ENCODE measurements at places on chromosomes 13 and 19. TPM values are rescaled to one million over a fixed set of nuclear protein-coding genes. Genes with fewer than 3 reads are reported as not detected.

The TTC9B gene
- 32.0 TPM for total RNA-seq

The SDHAF1 gene
- total RNA-seq, result 9.8 TPM

The CADM4 gene
- total RNA-seq, result 105 TPM

The CNN2 gene
- 4.4 TPM for total RNA-seq

The TEKTIP1 gene
- total RNA-seq, result not detected

The C19orf85 gene
- total RNA-seq, result not detected
